Stimulated activated CD4-positive, alpha-beta T cell treated with anti-CD3 and anti-CD28 coated beads, Interleukin-4, amount 100 ng/mL, for 1 hour (primary cell): ENCODE measurements at places on chromosomes 13 and 19.
A peak's percentile ranks its signal among the peaks of the same experiment; 100 is the strongest.

DNA sequence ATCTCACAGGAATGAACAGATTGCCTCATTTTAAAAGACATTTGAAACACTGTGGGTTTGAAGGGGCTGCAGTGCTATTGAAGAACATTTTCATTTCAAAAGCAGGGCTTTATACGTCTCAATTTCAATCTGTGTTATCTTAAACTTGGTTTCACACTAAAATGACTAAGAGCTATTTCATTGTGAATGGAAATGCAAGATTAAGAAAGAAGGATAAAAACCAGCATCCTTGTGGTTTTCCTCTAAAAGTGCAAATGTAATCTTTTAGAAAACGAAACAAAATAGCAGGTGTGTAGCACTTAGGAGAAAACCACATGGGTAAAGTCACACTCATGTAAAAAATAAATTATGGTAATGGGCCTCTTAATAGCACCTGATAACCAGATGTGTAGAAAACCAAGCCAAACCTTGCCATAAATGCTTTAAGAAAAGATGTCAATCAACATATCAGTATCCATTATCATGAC lies 397.7 kb downstream of the GPC6 start:
- no peak for DNase-seq

GRCh38 chr19:1767464-1767933 lies 14.2 kb downstream of the ONECUT3 start:
- peak; percentile 66 for DNase-seq

DNA sequence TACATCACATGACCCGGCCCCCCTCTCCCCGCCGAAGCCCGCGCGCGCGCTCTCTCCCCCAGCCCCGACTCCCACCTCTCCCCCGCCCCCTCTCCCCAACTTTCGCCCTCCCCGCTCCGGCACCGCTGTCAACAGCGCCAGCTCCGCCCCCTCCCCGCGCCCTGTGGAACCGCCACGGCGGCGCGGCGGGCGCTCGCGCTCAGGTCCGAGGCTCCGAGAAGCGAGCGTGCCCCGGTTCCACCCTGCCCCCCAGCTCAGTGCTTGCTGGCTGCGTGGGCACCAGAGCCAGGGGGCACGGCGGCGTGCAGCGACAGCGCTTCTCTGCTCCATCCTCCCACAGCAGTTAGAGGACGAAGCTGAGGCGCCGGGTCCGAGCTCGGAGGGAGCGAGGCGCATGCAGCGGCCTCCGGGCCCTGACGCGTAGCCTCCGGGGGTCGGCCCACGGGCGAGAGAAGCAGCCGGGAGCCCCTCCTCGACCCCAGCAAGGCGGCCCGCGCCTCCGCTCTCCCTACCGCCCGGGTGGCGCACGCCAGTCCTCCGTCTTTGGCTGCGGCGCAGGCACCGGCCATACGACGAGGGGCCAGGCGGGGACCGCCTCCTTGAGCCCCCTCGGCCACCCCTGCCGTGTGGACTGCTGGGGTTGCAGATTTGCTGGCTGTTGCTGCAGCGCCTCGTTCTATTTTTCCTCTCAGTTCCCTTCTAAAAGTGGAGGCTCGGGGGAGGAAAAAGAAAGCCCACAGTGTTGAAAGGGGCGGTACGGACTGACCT lies 109.5 kb downstream of the KCNRG start:
- DNase-seq = peak; percentile 91

DNA sequence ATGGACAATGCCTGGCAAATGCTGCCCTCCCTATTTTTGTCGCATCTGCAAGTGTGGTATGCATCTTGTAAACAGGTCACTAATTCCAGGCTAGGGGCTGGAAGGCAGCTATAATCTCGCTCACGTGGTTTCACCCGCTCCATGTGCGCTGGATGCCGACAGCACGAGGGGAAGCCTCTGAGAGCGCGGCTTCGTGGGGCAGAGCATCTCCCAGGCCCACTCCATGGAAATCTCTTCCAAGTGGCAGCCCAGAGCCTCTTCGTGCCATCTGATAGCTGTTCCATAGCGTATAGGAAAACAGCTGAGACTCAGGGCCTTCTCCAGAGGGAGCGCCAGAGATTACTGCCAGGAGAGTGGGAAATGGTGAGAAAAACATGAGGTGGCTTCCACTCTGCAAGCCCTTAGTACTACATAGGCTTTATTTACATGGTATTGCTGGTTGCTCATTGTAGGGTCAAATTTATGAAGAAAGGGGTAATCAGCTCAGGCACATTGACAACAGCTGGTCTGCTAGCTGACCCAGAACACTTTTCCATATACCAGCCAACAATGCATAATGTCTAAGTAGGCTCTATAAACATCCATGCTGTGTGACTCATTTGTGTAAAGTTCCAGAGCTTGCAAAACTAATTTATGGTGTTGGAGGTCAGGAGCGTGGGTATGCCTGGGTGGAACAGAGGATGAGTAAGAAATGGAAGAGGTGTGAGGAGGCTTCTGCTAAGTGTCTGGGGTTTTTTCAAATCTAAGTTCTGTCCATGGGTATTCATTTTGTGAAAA lies 165.2 kb downstream of the SHISA2 start:
- no peak for DNase-seq

GRCh38 chr19:1591421-1592023 lies 1.1 kb downstream of the MBD3 start:
- peak; percentile 26 for DNase-seq

DNA sequence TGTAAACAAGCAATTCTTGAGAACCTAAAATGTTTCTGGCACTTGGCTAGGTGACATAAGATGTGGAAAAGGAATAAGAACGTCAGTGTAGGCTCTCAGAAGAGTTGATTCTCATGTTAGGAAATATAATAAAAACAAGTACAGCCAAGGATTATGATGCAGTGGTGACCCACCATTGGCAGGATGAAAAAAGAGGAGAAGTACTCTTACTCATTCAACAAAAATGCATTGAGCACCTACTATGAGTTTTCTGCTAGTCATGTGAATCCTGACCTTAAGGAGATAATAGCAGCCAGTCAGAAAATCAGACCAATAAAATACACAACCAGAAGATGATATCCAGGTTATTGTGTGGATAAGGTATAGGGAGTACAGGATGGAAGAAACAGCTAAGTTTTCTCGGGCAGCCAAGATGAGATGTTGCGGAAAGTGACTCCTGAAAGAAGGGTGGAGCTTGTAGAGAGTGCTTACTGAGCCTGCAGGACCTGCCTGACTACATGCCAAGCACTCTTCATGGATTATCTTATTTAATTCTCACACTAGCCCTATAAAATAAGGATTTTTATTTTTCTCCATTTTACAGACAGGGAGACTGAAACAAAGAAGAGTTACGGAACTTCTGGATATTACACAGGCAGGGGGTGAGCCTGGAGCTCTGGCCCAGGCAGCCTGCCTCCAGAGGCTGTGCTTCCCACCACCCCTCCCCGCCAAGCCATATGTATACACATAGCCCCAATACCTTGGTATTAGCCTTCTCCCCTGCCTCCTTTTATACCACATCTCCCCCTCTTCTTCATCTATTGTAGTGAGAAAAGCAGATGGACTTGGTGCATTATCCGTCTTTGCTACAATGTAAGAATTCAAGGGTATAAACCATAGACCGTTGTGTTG lies 58.0 kb downstream of the TGDS start:
- no peak for DNase-seq

GRCh38 chr19:5103061-5103701 lies 134.3 kb downstream of the KDM4B start:
- DNase-seq = no peak

GRCh38 chr19:11418549-11419506 lies at the start of gene RGL3:
Gene RGL3 (minus strand): TSS chr19:11419314. CDS start chr19:11419278, 36 bp downstream.
- DNase-seq = no peak

GRCh38 chr19:48661711-48662090 lies 11.1 kb downstream of the NTN5 start:
- DNase-seq = no peak

GRCh38 chr19:39128516-39129079 lies 3.0 kb downstream of the PAK4 start:
- no peak for DNase-seq

GRCh38 chr13:48727241-48728011 lies 73.7 kb downstream of the CYSLTR2 start:
- no peak for DNase-seq

DNA sequence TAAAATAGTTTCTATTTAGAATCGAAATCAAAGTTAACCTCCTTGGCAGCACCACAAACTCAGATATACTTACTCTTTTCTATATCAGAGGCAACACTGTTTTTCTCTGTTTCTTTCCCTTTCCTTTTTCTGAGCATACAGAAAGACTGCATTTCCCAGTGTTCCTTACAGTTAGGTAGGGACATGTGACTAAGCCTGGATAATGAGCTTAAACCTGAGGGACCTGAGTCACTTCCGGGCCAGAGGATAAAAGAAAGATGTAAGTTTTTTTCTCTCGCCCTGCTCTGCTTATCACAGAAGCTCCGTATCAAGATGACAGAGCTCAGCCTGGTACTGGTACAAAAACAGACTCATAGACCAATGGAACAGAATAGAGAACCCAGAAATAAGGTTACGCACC lies 531.9 kb downstream of the KLF12 start:
- DNase-seq = no peak

DNA sequence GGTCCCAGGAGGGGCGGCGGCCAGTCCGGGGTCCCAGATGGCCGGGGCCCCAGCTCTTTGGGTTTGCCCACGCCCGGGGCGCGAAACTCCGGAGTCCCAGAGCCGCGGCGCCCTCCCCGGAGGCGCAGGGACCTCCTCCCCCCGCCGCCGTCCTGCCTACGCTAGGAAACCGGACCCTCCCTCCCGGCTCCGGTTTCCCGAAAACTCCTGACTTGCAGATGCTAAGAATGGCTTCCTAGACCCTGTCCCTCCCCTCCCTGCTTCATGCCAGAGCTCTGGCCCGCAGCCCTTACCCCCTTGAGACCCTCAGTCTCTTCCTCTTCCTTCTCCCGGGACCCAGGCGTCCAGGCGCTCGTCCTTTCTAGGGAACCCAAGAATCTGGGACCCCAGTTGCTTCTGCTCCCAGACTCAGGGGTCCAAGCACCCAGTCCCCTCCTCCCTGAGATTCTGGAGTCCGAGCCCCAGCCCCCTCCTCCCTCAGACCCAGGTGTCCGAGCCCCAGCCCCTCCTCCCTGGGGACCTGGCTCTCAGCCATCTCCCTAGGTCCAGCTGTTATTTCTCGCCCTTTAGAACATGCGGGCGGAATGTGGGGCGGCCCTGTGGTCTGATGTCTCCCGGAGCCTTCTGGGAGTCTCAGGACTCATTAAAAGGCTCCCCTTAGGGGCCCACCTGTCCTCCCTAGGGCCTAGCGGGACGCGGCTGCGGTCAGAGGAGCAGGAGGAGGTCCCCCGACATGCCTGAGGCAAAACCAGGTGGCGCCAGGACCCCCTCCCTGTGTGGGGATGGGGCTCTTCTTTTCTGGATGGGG lies at the start of gene MYBPC2:
TSS of gene MYBPC2 (plus strand) at position 672 of the 808 bp plus-strand sequence. CDS start at position 734, 62 bp downstream.
- DNase-seq = no peak

DNA sequence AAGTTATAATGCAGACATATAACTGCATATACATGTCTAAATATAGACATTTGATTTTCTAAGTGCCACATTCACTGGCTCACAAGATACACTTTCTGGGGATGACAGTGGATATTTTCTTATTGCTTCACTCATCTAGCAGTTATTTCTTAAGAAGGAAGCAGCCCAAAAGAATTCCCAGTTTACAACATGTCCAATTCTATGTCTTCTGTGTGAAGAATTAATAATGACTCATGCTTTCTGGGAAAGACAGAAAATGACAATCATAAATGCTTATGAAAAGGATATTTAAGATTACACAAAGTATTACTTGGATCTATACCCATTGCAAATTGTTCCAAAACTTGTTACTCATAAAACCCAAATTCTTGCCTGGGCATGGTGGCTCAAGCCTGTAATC lies 543.4 kb downstream of the SUCLA2 start:
- DNase-seq = no peak

DNA sequence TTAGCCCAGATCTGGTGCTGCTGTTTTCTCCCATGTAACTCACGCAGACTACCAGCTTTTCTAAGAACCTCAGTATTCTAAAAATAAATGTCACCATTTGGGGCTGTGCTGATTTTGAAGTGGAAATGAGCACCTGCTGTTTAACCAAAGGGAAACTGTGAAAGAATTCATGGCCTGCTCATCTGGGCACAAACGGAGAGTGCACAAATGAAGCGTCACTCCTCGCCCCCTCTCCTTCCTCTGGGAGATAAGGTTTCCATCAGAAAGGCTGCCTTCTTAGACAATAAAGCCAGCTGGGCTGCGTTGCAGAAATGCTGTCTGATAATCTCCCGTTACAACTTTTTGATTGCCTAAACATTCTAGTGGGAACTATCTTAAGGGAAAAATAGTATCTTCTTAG lies 73.7 kb upstream of the SLC15A1 start:
- no peak for DNase-seq

- DNase-seq = no peak
Observed at GRCh38 chr13:43537124-43537523, 249.6 kb downstream of the ENOX1 start.

- no peak for DNase-seq
Observed at GRCh38 chr19:49069026-49069425, 3.5 kb downstream of the KCNA7 start.

DNA sequence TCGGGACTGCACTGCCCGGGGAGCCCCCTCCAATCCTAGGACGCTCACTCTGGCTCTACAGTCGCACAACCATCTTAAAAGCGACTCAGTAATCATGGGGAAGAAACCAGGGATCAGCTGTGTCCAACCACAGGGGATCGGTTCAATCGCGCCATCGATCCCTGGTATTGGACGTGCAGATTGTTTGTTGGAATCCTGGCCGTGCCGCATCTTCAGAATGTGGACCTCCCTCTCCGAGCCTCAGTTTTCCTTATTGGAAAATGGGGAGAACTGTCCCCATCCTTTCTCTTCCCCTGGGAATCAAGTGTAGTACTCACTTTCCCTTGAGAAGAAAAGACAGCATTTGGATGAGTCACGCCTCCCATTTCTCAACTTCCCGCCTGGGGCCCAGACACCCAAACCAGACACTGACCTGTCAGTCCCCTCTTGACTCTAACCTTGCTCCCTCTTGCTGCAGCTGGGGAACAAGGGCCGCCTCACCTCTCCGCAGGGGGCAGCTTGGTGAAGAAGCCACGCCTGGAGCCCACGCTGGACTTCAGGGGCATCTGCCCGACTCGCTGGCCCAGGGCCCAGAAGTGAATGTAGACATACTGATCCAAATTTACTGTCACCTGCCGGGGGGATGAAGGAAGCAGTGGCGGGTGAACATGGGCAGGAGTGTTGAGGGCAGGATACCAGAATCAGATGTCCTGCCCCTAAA lies 17.6 kb downstream of the EMP3 start:
- no peak for DNase-seq

DNA sequence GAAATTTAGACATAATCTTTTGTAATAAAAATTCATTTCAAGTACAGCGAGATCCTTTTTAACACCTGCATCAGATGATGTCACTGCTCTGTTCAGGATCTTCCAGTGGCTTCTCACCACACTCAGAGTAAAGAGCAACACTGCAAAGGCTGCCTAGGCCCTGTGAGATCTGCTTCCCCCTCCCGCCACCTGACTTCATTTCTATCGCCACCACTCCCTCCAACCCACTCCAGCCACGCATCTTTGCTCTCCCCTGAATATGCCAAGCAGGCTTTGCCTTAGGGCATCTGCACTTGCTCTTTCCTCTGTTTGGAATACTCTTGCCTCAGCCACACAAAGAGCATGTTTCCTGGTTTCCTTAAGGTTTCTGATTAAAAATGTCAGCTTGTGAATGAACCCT lies 58.3 kb downstream of the MBNL2 start:
- no peak for DNase-seq

- DNase-seq = no peak
Observed at GRCh38 chr13:103734837-103735236, 668.6 kb upstream of the SLC10A2 start.

GRCh38 chr19:32686847-32687475 lies 4.7 kb upstream of the NUDT19 start:
- no peak for DNase-seq
